Epithelial cell of umbilical artery (primary cell): ENCODE measurements at places on chromosomes 13 and 19. TPM values are rescaled to one million over a fixed set of nuclear protein-coding genes. Genes with fewer than 3 reads are reported as not detected.

METTL21C gene
- total RNA-seq: not detected in 2 replicates

DAND5 gene
- total RNA-seq: not detected in 2 replicates

POLR2E gene
- 88.0 and 145 TPM in 2 replicates for total RNA-seq

SHISA2 gene
- 14.6 and 50.7 TPM in 2 replicates for total RNA-seq

TNFSF13B gene
- 0.32 and 0.61 TPM in 2 replicates for total RNA-seq

ANKRD24 gene
- 0.30 and 0.32 TPM in 2 replicates for total RNA-seq

HIPK4 gene
- under 0.01 TPM in 1 of 2 replicates, not detected in the other for total RNA-seq

OLFM4 gene
- not detected in 2 replicates for total RNA-seq

MCEMP1 gene
- not detected in 2 replicates for total RNA-seq

CLDND2 gene
- not detected in 2 replicates for total RNA-seq

ZNF473 gene
- 6.7 and 8.1 TPM in 2 replicates for total RNA-seq

IRGC gene
- total RNA-seq: not detected in 2 replicates

EDNRB gene
- total RNA-seq: under 0.01 and 1.1 TPM in 2 replicates

GRIN2D gene
- total RNA-seq: 0.15 and 0.32 TPM in 2 replicates

FAM124A gene
- total RNA-seq: 1.6 and 3.6 TPM in 2 replicates

KLF1 gene
- under 0.01 TPM in 1 of 2 replicates, not detected in the other for total RNA-seq

LSM14A gene
- 81.2 and 97.6 TPM in 2 replicates for total RNA-seq

RNF113B gene
- total RNA-seq: not detected in 2 replicates

KLC3 gene
- under 0.01 TPM in 1 of 2 replicates, not detected in the other for total RNA-seq

ZNF816 gene
- total RNA-seq: 11.0 and 16.4 TPM in 2 replicates

LILRA5 gene
- total RNA-seq: not detected in 2 replicates

CCL25 gene
- total RNA-seq: not detected in 2 replicates

EPSTI1 gene
- total RNA-seq: 1.6 and 47.0 TPM in 2 replicates

FGF22 gene
- total RNA-seq: not detected in 2 replicates

ZNF90 gene
- 0.65 and 1.2 TPM in 2 replicates for total RNA-seq

LRRC8E gene
- total RNA-seq: 1.1 and 1.3 TPM in 2 replicates

VSTM2B gene
- total RNA-seq: not detected in 2 replicates

ADM5 gene
- total RNA-seq: 0.32 and 0.91 TPM in 2 replicates

HPN gene
- total RNA-seq: not detected in 2 replicates

ZNF433 gene
- 1.7 and 2.6 TPM in 2 replicates for total RNA-seq

MEGF8 gene
- total RNA-seq: 16.3 and 17.9 TPM in 2 replicates

ZNF749 gene
- 7.8 and 13.8 TPM in 2 replicates for total RNA-seq
